Fibroblast of the aortic adventitia (primary cell): ENCODE measurements at places on chromosomes 5 and 9. TPM values are rescaled to one million over a fixed set of nuclear protein-coding genes. Genes with fewer than 3 reads are reported as not detected.
A peak's percentile ranks its signal among the peaks of the same experiment; 100 is the strongest.

PFN3 gene
- total RNA-seq: not detected in 2 replicates

ARAP3 gene
- total RNA-seq: 2.6 and 6.2 TPM in 2 replicates

C9orf152 gene
- 0.16 TPM in 1 of 2 replicates, not detected in the other for total RNA-seq

C9orf72 gene
- total RNA-seq: 7.5 and 31.7 TPM in 2 replicates

PCA3 gene
- not detected in 2 replicates for total RNA-seq

FABP6 gene
- 1.5 TPM in 1 of 2 replicates, not detected in the other for total RNA-seq

KIF4B gene
- not detected in 2 replicates for total RNA-seq

FAM219A gene
- 6.1 and 7.0 TPM in 2 replicates for total RNA-seq

DNA sequence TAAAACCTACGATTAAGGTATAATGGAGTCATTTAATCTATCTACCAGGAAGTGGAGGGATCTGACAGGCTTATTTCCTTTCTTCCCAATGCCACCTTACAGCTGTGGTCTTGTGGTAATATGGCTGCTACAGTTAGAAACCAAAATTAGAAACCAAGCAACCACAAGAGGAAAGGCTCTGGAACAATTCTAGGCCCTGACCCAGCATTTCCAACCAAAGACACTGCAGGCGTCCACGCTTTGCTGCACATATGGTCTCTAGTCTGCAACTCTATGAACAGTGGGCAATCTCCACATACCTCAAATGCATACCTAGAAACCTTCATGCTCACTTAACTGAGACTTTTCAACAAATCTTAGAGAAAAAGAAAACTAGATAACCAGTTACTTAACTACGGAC lies 339.1 kb downstream of the NFIB start:
- DNase-seq: no peak

- peak; percentile 6 for DNase-seq
These were observed 34.1 kb upstream of the EFNA5 start for GRCh38 chr5:107704681-107705401.

GRCh38 chr5:137090721-137091120 lies 408.4 kb downstream of the SPOCK1 start:
- DNase-seq: no peak

- DNase-seq: peak; percentile 38
These were observed 529 bp upstream of the NRARP start for GRCh38 chr9:137302449-137303150.

DNA sequence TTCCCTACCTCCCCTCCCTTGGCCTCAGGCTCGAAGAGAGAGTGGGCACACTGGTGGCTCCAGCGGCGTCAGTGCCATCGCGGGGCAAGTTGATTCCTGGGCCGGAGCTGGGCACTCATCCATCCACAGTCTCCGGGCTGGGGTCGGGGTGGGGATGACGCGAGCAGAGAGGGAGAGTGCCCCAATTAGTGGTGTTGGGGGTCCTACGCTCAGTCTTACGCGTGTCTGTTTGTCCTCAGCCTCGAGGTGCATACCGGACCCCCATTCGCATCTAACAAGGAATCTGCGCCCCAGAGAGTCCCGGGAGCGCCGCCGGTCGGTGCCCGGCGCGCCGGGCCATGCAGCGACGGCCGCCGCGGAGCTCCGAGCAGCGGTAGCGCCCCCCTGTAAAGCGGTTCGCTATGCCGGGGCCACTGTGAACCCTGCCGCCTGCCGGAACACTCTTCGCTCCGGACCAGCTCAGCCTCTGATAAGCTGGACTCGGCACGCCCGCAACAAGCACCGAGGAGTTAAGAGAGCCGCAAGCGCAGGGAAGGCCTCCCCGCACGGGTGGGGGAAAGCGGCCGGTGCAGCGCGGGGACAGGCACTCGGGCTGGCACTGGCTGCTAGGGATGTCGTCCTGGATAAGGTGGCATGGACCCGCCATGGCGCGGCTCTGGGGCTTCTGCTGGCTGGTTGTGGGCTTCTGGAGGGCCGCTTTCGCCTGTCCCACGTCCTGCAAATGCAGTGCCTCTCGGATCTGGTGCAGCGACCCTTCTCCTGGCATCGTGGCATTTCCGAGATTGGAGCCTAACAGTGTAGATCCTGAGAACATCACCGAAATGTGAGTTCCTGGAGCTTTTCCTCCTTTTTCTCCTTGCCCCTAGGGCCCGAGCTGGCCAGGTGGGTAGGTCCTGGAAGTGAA lies 861 bp downstream of the NTRK2 start:
- no peak for DNase-seq

- DNase-seq: peak; percentile 68
These were observed 310.2 kb downstream of the ARRDC3 start for GRCh38 chr5:91072881-91073280.

DNA sequence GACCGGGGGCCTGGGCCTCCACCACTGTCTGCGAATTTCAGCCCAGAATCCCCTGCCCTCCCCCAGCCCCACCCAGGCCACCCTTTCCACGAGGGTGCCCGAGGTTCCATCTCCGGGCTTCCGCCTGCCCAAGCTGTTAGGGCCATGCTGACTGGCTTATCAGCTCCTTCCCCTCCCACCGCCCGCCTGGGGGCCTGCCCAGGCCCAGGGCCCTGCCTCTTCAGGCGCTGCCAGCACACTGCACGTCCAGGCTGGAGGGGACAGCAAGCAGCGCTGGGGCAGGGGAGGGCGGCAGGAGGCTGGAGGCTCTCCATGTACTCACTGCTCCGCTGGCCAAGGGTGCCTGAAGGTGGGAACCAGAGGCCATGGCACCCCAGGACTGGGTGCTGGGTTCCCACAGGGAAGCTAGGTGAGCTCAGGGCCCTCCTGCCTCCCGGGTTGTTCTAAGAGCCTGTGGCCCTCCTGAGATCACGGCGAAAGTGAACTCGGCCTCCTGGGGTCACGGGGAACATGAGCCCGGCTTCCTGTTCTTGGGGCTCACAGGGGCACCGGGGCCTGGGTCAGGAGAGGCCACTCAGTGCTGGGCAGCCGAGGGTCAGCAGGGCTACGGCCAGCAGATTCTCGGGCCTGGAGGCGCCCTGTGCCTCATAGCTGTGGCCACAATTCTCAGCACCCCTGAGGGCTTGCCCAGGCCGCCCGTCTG lies 57.7 kb upstream of the EGFL7 start:
- no peak for DNase-seq

DNA sequence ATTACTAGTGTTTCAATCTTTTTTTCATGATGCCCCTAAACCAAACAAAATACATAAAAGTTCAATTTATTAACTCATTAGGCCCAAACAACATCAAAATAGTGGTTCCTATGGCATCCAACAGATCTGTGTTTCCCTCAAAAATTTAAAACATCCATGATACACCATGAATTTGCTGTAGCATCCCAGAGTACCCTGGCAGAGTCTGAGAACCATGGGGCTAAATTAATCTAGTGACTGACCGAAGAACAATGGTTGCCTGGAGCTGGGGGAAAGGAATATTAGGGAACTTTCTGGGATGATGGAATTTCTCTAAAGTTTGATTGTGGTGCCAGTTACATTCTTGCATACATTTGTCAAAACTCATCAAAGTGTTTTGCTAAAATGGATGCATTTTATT lies 79.5 kb upstream of the TRIO start:
- DNase-seq: no peak

GRCh38 chr5:40879163-40879942 lies 29.9 kb upstream of the C7 start:
- DNase-seq: peak; percentile 63

GRCh38 chr5:154406826-154407225 lies 39.0 kb upstream of the SAP30L start:
- no peak for DNase-seq

- no peak for DNase-seq
These were observed 53.6 kb upstream of the RANBP6 start for GRCh38 chr9:6068983-6069382.

DNA sequence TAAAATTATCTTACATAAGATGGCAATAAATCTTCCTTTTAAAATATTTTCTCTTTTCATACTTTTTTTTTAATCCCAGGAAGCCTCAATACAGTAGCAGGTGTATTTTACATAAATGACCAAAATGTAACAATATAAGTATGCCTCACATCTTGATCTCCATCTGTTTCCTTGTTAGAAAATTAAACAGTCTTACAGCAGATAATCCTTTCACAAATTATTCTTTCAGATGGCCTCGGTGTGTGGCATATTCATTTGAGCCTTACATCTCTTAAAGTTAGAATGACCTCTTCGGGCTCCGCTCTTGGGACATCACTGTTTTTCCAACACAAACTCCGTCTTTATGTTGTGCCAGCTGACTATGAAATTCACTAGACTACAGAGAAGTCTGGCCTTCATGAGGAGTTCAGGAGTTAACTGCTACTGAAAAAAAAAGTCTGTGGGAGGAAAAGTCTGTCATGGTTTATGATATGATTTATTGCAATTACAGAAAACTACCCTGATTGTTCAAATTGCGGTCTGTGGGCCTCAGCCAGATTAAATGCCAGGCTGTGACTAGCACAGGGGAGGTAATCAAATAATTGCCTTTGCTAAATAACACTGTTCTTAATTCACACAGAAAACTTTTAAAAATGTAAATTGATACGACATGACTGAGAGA lies 292.9 kb upstream of the PUM3 start:
- DNase-seq: no peak

GRCh38 chr9:70964861-70965260 lies 156.6 kb downstream of the TRPM3 start:
- DNase-seq: peak; percentile 54

GRCh38 chr5:111278858-111279504 lies 54.8 kb downstream of the CAMK4 start:
- peak; percentile 44 for DNase-seq

DNA sequence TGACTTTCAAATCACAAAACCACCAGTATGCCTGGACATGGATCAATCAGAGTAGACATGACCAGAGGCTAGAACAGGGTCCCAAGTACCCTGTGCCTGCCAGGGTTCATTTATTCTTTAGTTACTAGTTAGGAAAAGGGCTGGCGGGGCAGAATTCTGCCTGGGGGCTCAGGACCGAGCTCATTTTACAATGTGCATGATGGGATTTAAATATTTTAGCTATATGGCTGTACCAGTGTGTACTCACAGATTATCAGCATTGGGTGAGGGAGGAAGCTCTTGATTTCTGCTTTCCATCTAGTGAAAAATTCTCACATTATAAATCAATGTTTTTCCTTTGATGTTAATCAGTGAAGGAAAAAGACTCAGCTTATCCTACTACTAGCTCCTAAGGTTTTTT lies 1511.1 kb downstream of the EFNA5 start:
- no peak for DNase-seq

GRCh38 chr5:374631-375335 lies 53.3 kb downstream of the AHRR start:
- DNase-seq: no peak

DNA sequence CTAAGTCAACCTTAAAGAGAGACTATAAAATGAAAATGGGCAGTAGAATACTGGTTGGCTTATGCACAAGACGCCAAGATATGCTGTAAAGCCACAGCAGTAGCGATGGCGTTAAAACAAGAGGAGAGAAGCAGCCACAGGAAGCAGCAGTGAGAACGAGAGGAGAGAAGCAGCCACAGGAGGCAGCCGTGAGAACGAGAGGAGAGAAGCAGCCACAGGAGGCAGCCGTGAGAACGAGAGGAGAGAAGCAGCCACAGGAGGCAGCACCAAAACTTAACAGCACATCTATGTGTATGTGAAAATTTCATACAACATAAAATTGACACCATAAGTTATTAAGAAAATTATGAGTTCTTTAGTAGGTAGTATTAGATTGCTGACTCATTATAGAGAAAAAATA lies 2318.6 kb upstream of the ACO1 start:
- DNase-seq: no peak

- no peak for DNase-seq
These were observed 6.1 kb downstream of the IL13 start for GRCh38 chr5:132663771-132664695.

- DNase-seq: no peak
These were observed 33.8 kb upstream of the NTNG2 start for GRCh38 chr9:132127888-132128534.

- peak; percentile 20 for DNase-seq
These were observed 69.5 kb upstream of the TAS2R1 start for GRCh38 chr5:9699681-9700080.

GRCh38 chr5:133219296-133219695 lies 167.5 kb downstream of the HSPA4 start:
- no peak for DNase-seq
